ENCODE measurements at places on chromosomes 16 and 17.

GRCh38 chr16:35296962-35297653, 1837.7 kb downstream of the TP53TG3F start:
- DNase-seq = no peak

DNA sequence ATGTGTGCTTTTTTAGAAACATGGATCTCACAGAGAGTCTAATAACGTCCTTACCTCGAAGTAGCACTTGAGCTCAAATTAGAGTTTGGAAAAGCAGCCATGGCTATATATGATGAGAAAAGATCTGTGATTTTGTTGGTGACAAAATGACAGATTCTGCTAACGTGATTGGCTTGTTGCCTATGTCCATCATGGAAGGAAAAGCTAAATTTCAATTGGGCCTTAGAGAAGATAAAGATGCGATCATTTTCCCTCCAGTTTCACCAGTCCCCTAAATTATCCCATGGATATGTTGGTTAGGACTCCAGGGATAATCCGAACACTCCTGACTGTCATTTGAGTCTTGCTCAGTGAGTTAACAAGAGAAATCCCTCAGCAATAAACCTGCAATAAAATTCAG, 175.8 kb downstream of the C16orf95 start:
- no peak for DNase-seq

GRCh38 chr17:37847811-37848331, 76.3 kb upstream of the TBC1D3K start:
- peak; percentile 34 for DNase-seq

DNA sequence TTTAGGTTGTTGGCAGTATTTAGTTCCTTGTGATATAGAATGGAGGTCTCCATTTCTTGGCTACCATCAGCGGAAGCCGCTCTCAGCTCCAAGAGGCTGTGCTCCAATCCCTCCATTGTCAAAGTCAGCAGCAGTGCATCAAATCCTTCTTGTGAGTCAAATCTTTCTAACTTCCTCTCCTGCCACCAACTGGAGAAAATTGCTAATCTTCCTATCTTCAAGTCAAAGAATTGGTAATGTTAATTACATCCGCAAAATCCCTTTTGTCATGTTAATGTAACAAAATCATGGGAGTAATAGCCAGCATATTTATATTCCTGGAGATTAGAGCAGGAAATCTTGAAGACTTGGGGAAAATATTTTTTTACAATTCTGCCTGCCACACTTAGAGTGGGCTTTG, 436.4 kb upstream of the DYNLRB2 start:
- DNase-seq = no peak

DNA sequence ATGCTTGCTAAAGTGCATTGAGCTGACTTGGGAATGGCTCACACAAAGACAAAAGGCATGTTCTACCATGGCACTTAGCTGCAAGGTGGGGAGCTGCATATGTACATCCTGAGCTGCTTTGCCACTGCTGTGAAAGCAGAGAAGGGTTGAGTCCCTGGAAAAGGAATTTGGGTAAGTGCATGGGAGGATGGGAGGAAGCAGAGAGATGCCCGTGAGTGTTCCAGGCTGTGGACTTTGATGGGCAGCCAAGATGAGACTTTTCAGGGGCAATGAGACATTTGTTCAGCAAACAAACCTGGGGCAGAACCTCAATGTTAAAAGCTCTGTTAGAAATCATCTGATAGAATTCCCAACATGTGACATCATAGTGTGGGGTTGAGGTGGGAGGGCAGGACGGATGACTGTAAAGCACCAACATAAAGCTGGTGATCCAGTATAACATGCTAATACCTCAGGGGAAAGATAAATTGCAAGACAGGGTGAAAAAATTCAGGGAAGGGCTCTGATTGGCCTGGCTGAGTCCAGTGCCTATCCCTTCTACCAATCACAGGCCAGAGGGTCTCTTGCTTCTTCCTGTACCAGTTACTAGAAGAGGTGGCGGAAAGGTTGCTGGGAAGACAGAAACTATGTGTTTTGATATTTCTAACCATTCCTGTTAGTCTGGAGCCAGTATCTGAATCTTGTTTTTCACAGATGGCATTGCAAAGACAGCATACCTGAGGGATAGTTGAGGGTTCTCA, 163.2 kb downstream of the UTP18 start:
- no peak for DNase-seq

DNA sequence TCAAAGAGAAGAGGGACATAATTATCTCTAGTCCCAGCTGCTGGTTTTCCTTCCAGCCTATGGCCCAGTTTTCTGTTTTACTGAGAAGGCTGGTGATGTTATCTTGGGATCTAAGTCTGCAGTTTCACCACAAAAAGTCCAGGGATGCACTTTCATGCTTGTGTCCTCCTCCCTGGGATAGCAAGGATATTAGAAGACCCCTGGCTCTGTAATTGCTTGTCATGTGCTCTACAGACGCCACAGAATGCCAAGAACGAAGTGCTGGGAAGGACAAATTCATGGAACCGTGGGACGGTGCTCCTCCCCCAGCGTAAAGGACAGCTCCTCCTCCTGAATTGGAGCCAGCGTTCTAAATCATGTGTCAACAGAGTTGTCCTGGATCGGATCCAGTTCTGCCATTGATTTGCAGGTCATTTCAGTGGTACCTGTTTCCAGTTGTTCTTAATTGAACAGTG, 8.6 kb downstream of the MAPT start:
- DNase-seq = no peak

DNA sequence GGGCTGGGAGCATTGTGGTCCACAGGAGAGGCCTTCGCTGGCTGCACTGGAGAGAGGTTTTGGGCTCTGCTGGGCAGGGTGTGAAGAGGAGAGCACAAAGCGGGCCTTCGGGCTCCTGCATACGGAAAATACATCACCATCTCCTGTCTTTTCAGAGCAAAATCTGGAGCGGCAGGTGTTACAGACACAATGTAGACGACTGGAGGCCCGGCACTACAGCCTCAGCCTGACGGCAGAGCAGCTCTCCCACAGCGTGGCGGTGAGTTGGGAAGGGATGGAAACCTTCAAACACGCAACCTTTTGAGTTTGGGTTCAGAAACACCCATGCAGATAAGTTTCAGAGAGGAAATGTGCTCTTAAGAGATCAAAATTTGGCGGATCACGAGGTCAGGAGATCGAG, 17.9 kb downstream of the GINS2 start:
- DNase-seq = no peak

- DNase-seq = no peak
These were observed 23.7 kb downstream of the ARHGAP23 start for GRCh38 chr17:38451840-38452529.

DNA sequence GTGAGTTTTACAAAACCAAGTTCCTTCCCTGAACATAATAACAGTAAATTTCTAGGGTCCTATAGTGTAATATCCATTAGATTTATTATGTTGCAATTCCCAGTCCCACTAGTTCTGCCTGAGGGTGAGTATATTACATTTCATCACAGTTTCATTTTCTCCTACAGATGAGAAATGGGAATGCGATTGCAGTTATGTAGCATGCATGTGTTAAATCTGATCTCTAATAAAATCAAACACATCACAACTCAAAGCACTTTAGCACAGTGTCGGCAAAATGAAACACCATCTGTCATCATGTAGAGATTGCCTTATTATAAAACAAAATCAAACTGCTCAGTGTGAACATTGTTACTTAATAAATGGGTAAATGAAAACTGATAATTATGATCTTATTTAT, 180.5 kb upstream of the TOX3 start:
- DNase-seq = no peak

DNA sequence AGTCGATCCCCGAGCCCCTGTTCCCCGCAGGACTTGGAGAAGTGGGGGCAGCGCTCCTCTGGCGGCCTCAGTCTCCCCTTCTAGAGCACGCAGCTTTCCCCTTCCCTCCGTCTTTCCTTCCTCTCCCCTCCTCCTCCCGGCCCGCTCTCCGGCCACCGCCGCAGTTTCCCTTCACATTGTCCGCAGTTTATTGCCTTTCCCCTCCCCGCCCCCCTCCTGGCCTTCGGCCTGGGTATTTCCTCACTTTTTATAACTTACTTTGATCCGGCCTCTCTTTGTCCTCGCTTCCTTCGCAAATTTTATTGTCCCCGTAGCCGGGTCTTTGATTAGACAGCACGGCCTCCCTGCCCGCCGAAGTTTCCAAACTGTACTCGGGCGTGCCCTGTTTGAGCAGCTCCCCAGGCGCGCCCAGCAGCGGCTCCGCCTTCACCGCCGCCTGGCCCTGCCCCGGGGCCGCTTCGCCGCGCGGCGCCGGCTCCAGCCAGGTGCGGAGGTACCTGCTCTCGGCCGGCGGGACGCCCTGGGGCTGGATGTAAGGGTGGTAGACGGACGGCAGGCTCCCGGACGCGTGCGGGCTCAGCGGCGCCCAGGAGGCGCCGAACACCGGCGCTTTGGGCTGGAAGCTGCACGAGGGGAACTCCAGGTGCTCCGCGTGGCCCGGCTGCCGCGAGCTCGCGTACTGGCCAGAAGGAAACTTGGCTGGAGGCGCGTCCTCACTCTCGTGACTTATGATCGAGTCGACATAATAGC, 488 bp downstream of the HOXB9 start:
- peak; percentile 55 for DNase-seq

DNA sequence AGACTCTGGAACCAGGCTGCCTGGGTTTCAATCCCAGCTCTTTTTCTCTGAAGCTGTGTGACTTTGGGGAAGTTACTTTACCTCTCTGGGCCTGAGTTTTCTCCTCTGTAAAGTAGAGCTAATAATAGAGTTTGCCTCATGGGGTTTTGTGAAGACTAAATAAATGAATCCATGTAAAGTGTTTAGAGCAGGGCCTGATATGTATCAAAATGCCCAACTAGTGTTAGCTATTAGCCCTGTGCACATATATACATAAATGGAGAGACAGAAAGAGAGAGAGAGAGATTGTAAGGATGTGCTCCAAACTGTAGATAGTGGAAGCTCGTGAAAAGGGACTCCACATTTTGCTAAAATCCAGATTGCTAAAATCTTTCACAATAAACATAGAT, 44.8 kb upstream of the HAPSTR1 start:
- DNase-seq = no peak

- DNase-seq = no peak
These were observed at the start of gene TPSG1 for GRCh38 chr16:1225051-1225451. TPSG1 (minus strand) TSS chr16:1225268; CDS start chr16:1225252, 16 bp downstream.

GRCh38 chr16:4788489-4788889, 344 bp upstream of the SEPTIN12 start:
- no peak for DNase-seq
